A172 (cell line): ENCODE measurements at places on chromosomes 2 and 18. TPM values are rescaled to one million over a fixed set of nuclear protein-coding genes. Genes with fewer than 3 reads are reported as not detected.

Gene HAUS1
- total RNA-seq, result 45.4 and 50.3 TPM in 2 replicates

DNA sequence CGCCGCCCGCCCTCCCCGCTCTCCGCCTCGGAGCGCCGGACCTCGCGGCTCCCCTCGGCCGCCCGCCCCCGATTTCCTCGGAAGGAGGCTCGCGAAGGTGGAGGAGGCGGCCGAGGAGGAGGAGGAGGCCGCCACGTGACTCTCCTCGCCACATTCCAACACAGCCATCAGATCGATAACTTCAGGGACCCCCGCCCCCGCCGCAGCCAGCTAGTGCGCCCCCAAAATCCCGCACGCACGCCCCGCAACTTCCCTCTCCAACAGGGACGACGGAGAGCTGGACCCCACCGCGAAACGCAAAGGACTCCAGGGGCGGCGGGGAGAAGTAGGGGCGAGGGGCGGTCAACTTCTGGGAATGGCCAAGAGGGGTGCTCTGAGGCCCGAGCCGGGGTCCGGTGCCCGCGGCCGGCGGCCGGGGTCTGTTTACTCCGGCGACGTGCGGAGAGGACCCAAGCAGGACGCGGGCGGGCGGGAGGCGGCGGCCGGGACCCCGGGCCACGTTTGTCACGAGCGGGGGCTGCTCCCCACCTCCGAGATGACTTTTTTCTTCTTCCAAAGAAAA is 2.0 kb downstream of the ZNF521 start:
- DNase-seq, result no peak

DNA sequence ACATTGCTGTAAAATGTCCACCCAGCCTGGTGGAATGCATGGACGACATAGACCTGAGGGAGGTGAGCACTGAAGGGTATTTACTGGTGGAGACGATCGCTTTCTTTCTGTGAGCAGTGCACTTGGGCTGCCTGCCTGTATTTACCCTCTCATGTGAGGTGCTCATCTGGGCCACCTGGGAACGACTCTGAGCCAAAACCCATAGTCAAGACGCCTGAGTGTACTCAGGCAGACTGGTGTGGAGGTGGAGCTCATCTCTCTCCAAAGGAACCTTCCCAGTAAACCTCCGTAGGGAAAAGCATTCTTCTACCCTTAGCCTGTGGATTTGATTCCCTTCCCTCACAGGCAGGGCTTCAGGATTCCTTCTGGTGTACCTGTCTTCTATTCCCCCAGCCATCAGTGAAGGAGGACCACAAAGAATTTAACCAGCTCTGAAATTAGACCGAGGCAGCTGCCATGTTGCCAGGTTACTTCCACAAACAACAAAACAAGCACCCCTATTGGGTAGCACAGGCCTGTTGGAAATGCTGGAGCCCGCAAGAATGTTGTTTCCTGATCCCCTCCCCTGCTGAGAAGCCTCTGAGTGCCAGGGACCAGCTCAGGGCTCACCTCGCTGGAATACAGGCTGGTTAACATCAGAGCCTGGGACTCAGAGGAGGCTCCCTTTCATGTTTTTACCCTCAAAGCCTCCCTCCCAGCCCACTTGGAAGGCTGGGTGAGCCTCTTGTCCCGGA is 47.5 kb upstream of the TXNDC2 start:
- peak; percentile 67 for DNase-seq

- DNase-seq, result no peak
These were observed at the start of gene CDK15 for GRCh38 chr2:201806442-201807170. TSS of gene CDK15 (plus strand) at chr2:201806537. CDS start at chr2:201806665, 128 bp downstream.

GRCh38 chr2:47204691-47205090 is 49.6 kb upstream of the STPG4 start:
- no peak for DNase-seq

- DNase-seq, result no peak
These were observed 143.2 kb upstream of the CCDC68 start for GRCh38 chr18:55102501-55102900.
